ENCODE measurements at places on chromosomes 12 and 14. TPM values are rescaled to one million over a fixed set of nuclear protein-coding genes. Genes with fewer than 3 reads are reported as not detected.
A peak's percentile ranks its signal among the peaks of the same experiment; 100 is the strongest.

Gene SYCP3
- total RNA-seq: not detected

Gene TOMM20L
- not detected for total RNA-seq

Gene SCNN1A
- 17.1 TPM for total RNA-seq

Gene BCAT1
- total RNA-seq: 5.8 TPM

DNA sequence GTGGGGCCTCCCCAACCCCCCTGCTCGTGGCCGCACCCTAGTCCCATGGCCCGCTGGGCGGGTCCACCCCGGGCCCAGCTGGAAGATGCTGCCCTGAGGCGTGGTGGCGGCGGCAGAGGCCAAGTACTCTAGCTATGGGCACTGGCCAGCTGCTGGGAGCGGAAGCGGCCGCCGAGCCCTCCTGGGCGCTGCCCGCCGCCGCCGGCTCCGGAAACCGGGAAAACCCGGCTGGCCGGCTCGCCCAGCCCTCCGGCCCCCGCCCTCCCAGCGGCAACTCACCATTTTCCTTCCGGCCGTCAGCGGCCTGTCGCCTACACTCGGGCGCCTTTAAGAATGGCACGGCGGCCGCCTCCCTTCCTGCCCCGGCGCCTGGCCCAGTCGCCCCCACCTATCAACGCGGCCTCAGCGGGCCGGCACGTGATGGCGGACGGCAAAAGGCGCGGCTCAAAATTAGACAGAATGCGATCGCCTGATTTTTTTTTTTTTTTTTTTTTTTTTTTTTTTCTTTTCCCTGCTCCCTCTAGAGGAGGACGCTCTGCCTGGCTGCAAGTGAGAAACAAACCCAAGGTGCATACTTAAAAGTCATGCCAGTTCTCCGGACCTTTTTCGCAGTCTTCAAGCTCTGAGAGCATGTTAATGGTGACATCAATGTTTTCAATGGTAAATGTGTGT is at the start of gene GMFB:
Gene GMFB (minus strand): TSS at position 335 of the 672 bp plus-strand sequence. CDS start 53 bp downstream, at position 282.
- DNase-seq: peak; percentile 54

GRCh38 chr12:13273850-13274249 is 77.3 kb downstream of the EMP1 start:
- DNase-seq: no peak

- no peak for DNase-seq
Observed at GRCh38 chr12:6208130-6208529, 7.9 kb downstream of the CD9 start.

- DNase-seq: no peak
Observed at GRCh38 chr12:123131879-123132402, 18.9 kb downstream of the PITPNM2 start.

DNA sequence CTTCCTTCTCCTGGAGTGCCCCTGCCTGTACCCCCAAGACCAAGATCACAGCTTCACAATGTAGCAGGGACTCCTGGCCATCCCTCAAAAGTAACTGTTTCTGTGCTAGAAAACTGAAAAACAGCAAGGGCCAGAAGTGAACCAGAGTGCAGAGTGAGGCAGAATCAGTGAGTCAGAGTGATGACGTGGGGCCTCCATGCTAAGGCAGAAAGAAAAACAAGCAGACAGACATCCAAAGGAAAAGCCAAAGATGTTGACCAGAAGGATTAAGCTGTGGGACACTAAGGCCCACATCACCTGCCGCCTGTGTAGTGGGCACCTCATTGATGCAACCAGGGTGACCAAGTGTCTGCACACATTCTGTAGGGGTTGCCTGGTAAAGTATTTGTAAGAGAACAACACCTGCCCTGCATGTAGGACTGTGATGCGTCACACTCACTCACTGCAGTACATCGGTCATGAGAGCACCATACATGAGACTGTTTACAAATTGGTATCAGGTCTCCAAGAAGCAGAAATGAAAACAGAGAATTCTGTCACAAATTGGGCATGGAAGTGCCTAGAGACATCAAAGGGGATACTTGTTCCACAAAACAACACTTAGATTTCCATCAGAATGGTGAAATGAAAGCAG is 51.2 kb downstream of the ARMH4 start:
- DNase-seq: no peak

DNA sequence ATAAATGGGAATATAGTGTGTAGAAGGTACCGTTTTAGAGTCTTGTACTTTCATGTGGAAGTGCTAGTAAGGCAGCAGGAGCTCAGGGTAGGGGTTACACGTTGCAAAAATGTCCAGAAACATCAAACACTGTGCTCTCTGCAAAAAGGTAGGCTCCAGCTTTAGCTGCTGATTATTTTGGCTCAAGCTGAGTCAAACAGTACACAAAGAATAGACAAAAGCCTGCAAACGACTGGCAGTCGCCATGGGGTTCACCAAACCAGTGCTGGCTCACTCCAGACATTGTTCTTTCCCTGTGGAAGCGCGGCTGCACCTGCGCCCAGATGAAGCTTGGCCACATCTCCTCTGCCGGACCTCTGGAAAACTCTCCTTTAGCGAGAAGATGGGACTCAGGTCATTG is 45.3 kb upstream of the NAA30 start:
- DNase-seq: no peak

- DNase-seq: no peak
Observed at GRCh38 chr12:92540782-92541423, 161.9 kb upstream of the PLEKHG7 start.

DNA sequence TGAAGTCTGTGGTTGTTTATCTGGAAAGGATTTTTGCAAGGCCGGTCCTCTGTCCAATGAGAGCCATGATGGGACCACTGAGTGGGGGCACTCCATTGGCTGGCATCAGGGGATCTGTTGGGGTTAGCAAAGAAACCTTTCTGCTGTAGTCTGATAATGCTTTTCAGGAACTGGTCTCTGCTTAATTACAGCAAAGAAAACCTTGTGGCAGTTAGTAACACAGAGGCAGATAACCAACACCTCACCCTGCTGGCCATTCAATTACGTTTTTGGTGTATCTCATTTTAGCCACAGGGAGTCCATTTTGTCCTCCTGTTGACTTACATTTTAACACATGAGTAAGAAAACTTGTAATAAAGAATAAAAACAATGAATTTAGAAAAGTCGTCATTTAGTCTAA is 629.3 kb upstream of the MDGA2 start:
- DNase-seq: no peak

DNA sequence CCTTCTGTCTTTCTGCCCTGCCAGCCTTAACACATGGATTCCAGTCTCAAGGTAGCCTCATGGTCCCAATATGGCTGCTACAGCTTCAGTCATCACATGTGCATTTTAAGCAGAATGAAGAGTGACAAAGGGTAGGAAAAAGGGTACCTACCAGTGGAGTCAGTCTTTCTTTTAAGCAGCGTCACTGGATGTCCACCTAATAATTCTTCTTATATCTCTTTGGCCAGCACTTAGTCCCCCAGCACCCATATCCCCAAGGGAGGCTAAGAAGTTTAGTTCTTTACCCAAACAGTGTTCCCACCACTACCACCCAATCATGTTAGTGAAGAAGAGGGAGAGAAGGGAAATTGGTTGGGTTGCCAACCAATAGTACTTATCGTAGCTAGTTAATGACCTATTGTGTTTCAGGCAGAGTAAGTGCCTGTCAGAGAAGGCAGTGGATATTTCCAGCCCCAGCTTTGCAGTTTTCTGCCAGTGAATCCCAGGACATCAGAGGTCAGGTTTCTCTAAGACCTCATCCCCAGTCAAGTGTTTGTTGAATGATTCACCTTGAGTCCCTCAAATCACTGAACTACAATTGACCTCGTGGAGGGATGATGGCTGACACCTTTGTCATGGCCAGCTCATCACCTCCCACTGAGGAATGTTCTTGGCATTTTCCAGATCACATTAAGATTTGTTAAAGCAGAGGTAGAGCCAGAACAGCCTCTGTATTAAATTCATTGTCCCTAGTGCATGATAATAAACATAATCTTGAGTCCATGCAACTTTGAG is 250.9 kb upstream of the CRY1 start:
- peak; percentile 28 for DNase-seq

Measured in Panc1 (cell line).